NCI-H187 treated with DMSO at 0.1 percent for 48 hours (cell line): ENCODE measurements at places on chromosomes 12 and 14.

- DNase-seq = no peak
Observed at GRCh38 chr12:13609894-13610679, 371.3 kb downstream of the GRIN2B start.

- DNase-seq = no peak
Observed at GRCh38 chr12:66197495-66197921, 8.5 kb downstream of the IRAK3 start.

- no peak for DNase-seq
Observed at GRCh38 chr14:64572386-64573104, 22.8 kb downstream of the PPP1R36 start.

GRCh38 chr12:102061096-102061559 lies 663 bp downstream of the WASHC3 start:
- no peak for DNase-seq

DNA sequence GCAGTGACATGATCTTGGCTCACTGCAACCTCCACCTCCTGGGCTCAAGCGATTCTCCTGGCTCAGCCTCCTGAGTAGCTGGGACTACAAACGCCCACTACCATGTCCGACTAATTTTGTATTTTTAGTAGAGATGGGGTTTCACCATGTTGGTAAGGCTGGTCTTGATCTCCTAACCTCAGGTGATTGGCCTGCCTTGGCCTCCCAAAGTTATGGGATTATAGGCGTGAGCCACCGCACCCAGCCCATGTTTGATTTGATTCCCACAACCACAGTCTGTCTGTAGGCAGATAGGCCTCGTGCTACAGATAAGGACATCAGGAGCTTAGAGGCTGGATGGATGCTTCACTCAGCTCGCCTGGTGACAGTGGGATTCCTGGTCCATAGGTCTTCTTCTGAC lies 23.0 kb downstream of the EML1 start:
- DNase-seq = no peak

- DNase-seq = no peak
Observed at GRCh38 chr14:62655166-62655565, 390.1 kb downstream of the KCNH5 start.

DNA sequence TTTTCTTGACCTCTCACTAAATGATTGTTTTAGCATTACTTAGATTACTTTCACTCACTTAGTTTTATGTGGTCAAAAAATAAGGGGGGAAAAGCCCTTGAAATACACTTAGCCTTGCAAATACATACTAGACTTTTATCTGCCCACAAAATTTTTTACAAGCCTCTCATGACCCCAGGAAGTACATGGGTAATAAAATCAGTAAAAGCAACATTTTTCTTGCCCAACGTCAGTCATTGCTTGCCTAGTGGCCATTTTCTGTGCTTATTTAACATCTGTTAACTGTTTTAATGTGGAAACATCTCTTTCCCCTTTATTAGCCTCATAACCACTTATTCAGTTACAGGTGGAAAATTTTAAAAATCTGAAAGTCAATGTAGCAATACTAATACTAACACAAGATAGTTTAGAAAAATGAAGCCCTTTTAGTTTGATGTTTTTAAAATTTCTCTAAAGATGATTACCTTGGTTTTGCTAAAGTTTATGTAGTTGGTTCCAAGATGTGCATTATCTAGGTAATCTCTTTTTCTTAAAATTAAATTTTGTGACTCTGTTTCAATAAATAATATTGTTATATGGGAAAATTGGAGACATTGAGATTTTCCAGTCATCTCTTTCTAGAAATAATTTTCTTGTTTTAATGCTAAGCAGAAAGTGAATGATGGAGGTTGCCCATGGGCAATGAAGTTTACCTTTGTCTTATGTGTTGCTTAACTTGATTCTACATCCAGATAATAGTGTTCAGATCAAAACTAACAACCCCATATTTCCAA lies 175.5 kb downstream of the TMTC2 start:
- no peak for DNase-seq

DNA sequence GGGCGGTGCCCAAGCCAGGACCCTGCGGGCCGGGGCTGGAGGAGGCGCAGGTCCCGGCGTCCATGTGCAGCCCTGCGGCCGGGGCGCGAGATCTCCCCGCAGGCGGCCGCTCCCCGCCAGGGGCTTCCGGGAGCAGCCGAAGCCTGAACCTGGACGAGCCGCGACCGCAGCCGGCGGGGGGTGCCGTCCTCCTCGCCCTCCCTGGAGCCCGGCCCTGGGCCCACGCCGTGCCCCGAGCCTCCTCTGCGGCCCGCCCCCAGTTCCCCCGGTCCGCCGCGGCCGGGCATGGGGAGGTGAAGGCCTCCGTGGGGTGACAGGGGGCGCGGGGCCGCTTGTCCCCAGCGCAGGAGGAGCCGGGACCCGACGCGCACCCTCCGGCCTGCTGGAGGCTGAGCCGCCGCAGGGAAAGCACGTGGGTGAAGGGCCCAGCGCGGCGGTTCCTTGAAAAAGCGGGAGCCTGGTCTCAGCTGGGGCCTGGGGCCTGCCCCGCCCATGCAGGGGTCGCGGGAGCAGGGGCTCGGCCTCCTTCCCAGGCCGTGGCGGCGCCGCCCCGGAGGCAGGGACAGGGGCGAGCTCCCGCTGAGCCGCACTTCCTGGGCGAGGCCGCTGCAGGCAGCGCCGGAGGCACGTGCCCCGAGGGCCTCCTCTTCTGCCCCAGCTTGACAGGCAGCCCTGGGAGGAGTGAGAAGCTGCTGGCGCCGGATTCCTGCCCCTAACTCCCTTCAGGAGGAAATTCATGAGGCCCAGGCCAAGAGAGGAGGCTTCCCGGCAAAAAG lies 55.6 kb upstream of the PPP2R5C start:
- no peak for DNase-seq
